Activated naive CD8-positive, alpha-beta T cell treated with anti-CD3 and anti-CD28 coated beads, Interleukin-2, amount 50 U/mL, for 24 hours (primary cell): ENCODE measurements at places on chromosomes 4 and X.

DNA sequence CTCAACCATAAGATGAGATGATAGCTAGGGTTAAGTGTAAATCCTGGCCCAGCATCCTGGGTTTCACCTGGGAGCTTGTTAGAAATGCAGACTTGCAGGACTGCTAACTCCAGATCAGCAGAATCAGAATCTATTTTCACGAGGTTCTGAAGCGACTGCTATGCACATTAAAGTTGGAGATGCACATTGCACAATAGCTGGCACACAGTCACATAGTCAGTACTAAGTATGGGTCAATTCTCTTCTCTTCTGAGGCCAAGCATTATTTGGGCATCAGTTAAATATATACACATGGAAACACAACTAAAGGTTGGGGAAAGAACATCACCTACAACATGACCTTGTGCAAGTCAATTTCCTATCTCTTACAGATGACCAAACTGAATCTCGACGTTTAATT lies 155.1 kb upstream of the FGF13 start:
- no peak for DNase-seq

DNA sequence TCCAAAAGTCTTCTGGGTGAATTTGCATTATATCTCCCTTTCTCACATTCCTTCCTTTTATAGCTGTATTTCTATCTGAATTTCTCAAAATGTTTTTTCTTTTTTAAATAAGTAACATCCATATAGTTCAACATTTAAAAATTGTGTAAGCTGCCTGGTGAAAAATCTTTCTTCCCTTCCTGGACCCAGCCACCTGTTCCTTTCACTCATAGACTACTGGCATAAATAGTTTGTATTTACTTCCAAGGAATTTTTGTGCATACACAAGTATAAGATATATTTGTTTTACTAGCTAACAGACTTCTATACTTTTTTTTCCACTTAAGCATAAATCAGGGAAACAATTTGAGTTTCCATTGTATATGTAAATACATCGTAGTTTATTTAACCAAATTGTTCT lies 35.7 kb downstream of the PACRGL start:
- DNase-seq, result no peak

DNA sequence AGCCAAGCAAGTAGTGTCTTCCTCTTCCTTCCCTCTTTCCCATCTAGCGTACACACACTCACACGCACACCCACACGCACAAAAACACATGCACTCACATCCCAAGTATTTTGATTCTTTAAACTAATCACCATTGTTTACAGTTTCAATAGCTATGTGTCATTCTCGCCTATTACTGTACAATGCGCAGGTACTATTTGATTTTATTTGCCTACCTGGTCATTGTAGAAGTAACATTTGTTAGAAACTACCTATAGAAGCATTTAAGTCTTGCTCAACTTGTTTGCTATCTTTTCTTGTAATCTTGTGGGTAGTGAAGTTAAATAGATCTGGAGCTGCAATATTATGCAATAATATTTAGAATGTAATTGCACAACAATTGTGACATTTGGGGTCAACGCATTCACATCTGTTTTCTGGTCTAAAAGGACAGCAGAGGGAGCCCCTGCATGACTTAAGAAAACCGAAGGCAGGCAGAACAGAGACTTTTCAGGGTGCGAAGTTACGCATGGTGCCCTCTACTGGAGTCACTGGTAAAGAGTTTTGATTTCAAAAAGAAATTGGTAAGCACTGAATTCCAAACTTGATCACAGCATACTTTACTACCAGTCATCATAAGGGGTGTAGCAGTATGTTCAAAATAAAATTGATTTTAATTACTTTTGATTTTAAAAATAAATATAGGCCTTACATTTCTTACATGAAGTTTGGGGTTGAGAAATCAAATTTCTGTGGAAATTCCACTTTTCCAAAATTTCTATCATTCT lies 503.3 kb upstream of the FAM241A start:
- peak; percentile 14 for DNase-seq

DNA sequence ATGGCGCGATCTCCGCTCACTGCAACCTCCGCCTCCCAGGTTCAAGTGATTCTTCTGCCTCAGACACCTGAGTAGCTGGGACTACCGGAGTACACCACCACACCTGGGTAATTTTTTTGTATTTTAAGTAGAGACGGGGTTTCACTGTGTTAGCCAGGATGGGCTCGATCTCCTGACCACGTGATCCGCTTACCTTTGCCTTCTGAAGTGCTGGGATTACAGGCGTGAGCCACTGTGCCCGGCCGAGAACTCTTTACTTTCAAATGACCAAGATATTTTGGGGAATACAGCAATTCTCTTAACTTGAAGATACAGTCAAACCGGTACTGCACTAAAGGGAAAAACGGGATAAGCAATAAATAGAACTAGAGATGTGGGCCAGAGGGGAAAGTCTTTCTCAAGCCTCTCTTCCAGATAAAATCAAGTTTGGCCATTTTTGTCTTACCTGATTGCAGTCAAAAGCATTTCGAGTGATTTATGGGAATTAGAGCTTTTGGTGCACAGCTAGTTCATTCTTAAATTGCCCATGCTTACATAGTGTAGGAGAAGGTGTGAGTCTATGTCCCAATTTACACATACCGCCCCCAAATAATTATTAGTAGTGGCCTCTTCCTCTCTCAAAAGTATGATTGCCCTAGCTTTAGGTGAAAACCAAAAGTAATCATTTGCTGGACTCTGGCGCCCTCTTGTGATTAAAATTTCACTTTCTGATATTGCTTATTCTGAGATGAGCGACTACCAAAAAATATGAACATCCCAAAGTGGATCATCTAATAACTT lies 53.2 kb upstream of the ABCG2 start:
- DNase-seq, result peak; percentile 52

- no peak for DNase-seq
Measured at GRCh38 chr4:24203926-24204325, 314.1 kb upstream of the PPARGC1A start.

DNA sequence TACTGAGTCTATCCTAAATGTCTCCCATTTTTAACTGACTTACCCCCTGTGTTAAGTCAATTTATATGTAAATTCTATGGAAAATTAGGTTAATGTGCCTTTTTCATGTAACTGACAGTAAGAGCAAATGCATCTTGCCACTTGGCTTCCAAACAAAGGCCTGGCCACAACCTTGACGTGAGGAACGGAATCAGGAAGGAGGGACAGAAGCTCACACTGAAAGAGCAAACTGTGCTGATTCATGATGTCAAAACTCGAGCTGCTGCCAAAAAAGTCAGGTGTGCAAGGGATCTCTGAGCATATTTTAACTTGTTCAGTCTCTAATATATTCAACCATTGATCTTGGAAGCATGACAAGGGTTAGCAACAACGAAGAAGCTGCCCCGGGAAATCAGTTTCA lies 35.8 kb downstream of the GPM6A start:
- no peak for DNase-seq

DNA sequence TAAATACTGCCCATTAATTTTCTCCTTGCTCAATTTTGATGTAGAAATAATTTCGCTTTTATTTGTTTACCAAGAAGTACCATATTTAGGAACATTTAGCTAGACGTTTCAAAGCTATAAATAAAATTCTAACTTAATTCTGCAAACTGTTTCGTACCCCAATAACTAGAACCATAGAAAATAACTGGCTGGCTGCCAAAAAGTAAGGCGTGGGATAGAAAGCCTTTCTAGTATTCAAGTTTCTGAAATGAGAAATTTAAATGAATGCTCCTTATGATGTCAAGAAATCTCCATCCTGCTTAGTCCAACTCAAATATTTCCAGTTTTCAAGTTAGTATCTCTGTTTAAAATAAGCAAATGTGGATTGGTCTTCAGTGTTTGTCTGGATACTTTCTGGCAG lies 167.4 kb downstream of the FBXO8 start:
- no peak for DNase-seq

DNA sequence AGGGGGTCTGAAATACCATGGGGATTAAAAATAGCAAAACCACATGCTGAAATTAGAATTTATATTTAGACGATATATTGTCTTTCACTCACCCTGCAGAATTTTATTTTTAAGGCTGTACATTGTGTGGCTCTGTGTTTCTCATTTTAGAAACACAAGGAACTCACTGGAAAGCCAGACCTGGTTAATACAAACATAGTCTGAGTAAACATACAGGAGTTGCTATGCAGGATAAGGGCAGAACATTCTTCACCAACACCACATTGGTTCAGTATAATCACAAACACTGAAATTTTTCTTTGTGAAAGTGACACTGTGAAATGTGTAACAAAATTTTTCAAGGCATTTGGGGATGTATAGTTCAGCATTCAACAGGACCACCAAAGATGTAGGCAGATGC lies 115.5 kb downstream of the ARX start:
- DNase-seq, result no peak

DNA sequence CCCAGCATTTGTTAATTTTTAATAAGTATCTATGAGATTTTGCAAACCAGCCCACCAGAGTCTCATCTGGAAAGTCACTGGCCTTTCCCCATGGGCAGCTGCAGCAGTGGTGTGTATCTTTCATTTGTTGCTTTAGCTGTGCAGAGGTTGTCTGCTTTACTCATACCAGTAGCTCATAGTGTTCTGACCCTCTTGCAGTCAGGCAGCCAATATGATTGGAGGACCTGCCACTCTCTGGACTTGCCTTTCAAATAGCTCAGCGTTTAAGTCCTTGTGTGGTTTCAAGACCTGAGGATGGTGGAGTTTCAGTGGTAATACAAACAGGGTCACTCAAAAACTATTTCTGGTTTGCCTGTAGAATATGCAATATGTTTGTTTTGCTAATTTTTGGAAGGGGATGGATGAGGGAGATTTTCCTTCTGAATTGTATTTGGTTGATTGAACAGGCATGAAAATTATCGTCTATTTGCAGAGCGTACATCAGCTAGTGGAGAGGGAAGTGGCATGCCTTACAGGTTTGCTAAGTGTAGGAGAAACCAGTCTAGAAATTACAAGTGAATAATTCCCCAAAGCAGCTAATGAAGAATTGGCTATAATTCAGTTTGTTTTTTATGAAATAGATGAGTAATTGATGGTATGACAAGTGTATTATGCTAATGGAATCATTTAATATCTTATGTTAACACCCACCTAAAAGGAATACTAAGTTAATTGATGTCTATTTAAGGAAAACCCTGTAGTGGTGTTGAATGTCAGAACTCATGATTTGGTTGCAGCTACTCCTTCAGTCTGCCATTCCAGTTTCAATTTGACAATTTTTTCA lies 8.9 kb downstream of the POLA1 start:
- no peak for DNase-seq

GRCh38 chr4:137451172-137451825 lies 81.0 kb downstream of the PCDH18 start:
- DNase-seq, result no peak

DNA sequence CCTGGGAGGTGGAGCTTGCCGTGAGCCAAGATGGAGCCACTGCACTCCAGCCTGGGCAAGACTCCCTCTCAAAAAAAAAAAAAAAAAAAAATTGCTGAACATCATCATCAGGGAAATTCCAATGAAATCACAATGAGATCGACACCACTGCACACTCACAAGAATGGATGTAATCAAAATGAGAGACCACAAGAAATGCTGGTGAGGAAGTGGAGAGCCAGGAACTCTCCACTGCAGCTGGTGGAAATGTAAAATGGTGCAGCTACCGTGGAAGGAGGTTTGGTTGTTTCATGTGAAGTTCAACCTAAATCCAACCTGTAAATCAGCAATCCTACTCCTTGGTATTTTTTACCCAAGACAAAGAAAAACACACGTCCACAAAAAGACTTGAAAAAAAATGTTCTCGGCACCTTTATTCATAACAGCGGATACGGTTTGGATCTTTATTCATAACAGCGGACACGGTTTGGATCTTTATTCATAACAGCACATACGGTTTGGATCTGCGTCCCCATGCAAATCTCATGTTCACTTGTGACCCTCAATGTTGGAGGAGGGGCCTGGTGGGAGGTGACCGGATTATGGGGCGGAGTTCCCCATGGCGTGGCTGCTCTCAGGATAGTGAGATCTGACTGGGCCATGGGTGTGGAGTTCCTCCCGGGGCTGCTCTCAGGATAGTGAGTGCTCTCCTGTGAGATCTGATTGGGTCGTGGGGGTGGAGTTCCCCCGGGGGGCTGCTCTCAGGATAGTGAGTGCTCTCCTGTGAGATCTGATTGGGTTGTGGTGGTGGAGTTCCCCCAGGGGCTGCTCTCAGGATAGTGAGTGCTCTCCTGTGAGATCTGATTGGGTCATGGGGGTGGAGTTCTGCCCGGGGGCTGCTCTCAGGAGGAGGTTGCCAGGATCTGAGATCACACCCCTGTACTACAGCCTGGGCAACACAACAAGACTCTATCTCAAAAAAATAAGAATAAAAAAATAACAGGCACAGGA lies 7.7 kb downstream of the GAK start:
- peak; percentile 35 for DNase-seq

- no peak for DNase-seq
Measured at GRCh38 chr4:134906404-134907023, 704.9 kb upstream of the PABPC4L start.

- DNase-seq, result no peak
Measured at GRCh38 chrX:136692271-136692670, 44.3 kb downstream of the CD40LG start.

DNA sequence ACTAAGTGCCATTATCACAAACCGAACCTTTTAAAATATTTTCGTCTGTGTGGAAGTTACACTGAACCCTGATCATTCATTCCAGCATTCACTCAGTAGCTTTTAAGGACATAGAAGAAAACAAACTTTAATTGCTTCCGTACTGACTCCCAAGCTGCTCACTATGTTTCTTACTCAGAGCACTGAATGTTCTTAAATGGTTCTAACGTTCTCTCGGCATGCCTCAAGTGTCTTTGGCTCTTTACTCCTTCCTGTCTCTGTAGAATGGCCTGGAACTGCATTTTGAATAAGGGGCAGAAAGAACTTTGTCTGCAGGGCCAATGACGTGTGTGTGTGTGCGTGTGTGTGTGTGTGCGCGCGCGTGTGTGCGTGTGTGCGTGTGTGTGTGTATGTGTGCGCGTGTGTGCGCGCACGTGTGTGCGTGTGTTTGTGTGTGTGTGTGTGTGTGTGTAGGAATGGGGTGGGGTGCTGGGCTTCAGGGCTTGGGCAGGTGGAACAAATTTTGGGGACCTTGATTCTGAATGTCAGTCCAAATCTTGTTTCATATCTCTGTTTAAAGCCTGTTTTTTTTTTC lies 50.5 kb upstream of the PAQR3 start:
- DNase-seq, result no peak

DNA sequence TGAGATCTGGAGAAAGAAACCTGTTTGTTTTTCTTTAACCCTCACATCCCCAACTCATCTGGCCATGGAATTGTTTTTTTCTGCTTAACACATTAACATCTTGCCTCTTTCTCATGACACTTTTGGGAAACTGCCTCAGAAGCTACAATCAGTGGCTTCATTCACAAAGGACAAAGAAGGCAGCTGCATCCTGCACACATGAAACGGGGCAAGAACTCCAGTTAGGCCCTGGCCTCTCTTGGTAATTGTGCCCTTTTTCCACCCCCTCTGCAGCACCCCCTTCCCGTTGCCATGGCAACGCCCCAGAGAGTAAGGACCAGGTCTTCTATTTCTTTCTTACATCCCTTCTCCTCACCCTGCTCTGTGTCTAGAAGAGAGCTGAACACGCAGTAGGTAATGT lies 103.4 kb downstream of the PDGFRA start:
- no peak for DNase-seq

DNA sequence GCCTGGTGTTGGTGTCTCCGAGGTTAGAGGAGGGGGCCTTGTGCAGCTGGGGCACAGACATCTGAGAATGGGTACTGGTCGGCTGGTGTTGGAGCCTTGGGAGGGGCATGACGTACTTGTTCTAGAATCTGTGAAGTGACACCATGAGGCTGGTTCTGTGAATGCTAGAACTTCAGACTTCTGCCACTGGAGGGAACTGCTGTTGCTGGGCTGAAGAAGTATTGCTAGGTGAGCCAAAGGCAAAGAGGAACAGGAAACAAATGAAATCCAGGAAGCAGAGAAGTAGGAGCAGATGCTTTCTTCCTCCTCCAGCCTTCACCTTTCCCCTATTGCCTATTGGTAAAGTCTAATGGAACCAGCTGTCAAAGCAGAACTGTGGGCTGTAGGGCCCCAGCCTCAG lies 120.9 kb upstream of the DDIT4L start:
- no peak for DNase-seq
